ENCODE measurements at places on chromosomes 2 and 18.
A peak's percentile ranks its signal among the peaks of the same experiment; 100 is the strongest.

DNA sequence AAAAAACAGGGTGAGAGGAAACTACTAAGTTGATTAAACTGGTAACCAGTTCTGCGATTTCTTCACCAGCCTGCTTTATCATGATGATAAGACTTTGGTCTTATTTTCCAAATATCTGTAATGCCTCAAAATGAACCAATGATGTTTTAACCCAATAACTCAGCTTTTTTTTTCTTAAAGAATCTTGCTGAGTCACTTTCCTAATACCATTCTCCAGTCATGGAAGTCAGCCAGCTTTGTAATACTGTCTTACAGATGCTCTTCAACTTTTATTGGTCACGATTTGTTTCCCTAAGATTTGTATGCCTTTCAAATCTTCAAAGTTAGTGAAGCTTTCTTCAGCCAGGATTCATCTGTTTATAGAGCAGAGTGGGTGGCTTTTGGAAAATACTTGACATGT lies 47.7 kb upstream of the SMIM21 start:
- DNase-seq, result no peak

GRCh38 chr18:38572554-38573111 lies 1007.0 kb upstream of the CELF4 start:
- no peak for DNase-seq

DNA sequence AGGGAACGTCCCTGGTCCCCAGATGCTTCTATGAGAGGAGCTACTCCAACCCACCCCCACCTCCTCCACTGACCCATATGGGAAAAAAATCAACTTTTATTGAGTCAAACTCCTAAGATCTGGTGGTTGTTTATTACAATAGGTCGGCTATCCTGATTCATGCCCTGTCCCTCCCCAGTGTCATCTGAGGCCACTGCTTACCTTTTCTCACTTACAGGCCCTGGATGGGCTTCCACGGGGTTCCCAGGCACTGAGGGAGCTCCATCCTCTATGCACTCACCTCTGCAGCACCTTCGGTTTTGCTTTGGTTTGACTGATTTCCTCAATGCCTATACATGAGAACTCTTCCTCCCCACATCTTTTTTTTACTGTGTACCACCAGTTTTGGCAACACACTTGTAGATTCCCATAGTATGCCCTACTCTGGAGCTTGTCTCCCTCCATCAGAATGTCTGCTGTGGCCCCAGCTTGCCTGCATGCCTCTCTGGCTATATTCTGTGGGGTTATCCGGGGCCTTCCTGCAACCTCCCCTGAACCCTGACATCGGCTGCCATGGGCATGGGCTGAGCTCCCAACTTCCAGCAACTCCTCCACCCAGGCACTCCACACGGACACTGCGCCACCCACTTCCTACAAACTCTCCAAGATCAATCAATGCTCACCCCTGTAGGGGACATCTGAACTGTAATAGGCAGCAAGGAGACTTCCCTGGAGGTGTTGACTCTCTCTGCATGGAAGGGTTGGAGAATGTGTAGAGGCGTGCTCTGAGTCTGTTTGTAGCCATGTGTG lies 236.1 kb downstream of the VAPA start:
- DNase-seq, result no peak

DNA sequence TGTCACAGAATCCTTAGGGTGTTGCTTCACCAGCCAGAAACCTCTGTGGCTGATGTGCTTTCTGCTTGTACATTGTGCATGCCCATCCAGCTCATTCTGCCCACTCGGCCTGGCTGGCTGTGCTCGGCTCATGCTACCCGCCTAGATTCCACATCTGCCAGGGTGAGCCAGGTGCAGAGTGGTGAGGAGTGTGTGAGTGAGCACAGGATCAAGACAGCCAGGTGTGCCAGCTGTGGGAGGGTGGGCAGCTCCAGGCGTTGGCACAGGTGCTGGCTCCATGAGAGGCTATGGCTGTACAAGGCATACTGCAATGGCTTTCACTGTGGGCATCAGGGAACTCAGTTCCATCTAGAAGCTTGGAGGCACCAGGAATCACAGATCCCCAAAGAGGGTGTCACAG lies 1321.8 kb upstream of the CRIM1 start:
- no peak for DNase-seq

DNA sequence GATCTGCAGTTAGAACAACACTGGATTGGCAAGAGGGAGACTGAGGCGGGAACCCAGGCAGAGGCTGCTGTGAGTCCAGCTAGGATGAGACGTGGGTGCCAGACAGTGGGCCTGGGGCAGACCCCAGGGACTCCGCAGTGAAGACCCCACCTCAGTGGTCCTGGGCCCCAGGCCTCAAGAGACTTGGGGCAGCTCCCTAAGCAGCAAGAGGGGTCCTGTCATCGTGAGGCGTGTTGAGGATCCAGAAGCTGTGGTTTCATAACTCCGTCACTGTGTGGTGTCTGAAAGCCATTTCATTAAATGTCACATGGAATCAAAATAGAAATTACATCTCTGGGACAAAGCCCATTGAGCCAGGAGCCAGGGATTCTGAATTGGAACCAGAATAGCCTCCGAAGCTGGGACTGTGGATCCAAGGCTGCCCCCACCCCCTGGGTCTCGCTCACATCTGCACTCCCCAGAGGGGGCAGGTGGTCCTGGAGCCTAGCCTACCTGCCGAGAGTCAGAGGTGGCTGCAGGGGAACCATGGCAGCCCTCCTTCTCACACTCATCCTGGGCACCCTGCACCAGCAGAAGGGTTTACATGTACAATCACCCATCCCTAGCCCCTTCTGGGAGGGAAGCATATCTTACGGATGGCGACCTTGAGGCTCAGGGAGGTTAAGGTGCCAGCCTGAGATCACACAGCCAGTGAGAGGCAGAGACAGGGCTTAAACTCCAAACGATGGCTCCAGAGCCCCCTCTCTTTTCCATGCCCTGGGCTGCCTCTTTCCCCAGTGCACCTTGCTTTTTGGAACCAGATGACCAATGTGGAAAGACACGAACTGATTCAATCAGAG lies 23.2 kb downstream of the RRM2 start:
- DNase-seq, result no peak

- no peak for DNase-seq
Observed at GRCh38 chr2:28463893-28464292, 32.0 kb upstream of the PLB1 start.

DNA sequence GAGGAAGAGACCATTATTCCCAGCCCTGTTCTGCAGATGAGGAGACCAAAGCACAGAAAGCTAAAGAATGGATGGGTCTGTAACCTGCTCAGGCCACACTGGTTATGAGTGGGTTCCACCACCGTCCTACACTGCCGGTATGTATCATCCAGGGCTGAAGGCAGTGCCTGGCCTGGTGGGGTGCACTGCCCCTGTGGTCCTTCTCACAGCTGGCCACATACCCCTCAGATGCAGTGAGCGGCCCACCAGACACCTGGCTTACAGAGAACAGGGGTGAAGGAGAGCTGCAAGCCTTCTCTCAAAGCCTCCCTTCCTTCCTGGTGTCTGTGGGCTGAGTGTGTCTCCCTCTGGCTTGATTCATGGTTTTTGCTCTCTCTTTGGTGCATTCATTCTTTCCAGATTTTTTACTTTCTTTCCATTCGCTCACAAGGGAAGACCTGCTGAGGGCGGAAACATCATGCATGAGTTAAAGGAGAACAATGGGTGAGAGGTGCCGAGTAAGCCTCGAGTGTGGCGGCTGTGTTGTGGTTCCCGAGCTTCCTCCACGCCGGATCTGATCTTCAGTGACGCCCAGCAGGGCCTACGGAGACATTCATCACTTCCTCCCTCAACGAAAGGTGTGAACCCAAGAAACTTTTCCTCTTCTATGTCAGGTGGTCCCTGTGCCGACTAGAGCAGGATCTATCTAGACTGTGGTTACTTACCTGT lies 62.1 kb upstream of the REL start:
- peak; percentile 46 for DNase-seq

- DNase-seq, result no peak
Observed at GRCh38 chr18:11902522-11903292, 5.4 kb downstream of the MPPE1 start.

GRCh38 chr18:13463526-13464210 lies 245.1 kb downstream of the LDLRAD4 start:
- DNase-seq, result no peak

DNA sequence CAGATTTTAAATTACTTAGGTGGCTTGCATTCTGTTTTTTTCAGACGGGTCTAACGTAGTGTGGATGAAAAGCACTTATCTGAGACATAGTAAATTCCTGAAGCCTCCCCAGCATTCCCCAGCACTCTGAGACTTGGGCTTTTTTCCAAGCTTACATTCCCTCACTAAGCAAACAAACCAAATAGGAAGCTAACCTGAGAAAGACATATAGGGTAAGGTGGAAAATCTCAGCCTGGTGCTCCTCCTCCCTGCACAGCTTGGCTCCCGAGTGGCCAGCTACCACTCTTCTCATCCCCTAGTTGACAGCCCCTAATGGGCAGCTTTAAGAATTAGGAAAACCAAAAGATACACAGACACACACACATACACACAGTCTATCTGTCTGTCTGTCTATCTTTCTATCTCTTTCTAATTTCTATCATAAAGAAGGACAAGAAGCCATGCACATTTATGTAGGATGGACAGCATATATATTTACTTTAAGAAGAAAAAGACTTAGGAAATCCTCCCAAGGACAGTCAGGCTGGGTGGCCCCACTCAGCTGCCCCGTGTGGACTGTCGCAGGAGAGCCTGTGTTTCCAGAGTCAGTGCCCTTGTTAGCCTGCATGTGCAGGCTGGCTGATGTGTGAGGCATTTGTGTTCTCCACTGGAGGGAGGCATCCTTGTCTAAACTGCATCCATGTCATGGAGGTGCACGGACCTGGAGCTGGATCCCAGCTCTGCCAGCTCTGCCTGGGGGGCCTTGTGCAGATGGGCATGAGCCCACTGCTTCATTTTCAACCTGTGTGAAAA lies 8.2 kb downstream of the CNNM3 start:
- DNase-seq, result peak; percentile 11

DNA sequence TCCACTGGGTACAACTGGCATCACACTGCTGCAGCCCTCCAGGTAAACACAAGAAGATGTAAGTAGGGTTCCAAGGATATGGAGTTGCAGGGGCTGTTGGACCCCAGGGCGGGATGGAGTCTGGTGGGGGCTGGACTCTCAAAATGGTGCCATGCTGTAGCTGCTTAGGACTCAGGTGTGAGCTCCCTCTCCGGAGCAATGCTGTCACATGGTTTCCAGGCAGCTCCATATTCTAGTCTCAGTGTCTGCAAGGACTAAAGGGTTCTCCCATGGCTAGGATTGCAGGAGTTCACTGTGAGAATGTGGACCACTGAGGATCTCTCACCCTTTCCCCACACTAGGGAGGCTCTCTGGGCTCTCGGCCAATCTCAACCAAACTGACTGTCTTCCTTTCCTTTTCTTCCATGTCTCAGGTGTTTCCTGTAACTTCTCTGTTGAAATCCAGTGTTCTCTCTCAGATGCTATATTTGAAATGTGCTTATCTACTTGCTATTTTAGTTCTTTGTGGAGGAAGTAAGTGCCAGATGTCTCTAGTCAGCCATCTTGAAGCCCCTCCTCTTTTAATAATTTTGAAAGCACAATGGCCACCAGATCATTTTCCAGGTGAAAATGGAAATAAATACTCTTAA lies 57.6 kb downstream of the CCNT2 start:
- DNase-seq, result no peak

GRCh38 chr2:218970894-218971293 lies 11.4 kb downstream of the CDK5R2 start:
- no peak for DNase-seq

DNA sequence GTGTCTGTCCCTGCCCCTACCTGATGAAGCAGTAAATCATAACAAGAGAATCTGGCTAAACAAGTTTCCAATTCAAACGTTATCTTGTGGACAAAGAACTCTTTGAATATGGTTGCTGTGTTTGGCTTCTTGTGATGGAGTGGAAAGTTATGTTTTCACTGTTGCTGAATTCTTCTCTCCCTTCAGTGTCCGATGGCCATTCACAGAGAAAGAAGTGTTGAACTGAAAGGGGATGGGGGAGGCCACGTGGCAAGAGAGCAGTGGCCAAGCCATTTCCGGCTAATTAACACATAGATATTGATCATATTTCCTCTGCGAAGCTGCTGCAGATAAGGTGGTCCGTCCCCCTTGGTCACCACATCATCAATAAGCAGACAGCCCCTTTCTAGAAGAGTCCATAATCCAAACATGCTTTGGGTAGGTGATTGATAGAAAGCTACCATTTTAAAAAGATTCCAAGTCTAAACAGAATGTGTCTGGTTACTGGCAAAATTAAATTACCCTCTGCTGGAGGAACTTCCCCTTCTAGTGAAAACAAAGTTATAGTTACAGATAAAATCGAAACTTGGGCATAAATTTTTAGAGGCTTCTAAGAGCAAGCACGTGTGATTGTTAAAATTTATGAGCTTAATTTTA lies 36.9 kb upstream of the FZD7 start:
- no peak for DNase-seq

DNA sequence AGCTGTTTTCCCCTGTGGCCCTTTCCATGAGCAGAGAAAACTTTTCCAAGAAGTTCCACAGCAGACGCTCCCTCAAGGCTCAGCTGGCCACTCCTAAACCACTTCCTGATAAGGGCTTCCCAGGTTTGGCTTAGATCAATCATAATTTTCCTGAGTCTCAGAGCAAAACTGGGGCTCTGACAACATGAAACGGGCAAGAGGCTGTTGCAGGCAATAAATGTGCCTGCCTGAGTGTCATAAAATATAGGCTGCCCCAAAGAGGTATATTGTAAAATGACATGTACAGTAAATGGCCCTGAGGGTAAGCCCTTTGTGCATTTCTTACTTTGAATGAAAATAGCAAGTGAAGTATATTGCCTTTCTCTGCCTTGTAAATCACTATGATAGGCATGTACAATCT lies 105.6 kb upstream of the UXS1 start:
- DNase-seq, result no peak

DNA sequence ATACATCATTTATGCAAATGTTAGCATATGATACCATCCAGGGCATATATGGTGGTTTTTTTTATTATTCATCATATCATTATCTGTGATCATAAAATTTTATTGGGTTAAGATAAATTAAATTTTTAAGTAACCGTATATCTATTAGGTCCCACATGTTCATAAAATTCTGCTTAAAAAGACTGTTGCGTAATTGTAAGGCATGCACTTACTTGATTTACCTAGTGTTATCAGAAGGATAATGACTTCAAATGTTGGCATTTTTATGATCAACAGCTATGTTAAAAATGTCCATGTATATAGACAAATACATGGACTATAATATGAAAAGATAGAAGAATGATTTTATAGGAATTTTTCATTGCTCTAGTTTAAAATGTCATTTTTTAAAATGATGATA lies 1625.5 kb upstream of the CELF4 start:
- no peak for DNase-seq

DNA sequence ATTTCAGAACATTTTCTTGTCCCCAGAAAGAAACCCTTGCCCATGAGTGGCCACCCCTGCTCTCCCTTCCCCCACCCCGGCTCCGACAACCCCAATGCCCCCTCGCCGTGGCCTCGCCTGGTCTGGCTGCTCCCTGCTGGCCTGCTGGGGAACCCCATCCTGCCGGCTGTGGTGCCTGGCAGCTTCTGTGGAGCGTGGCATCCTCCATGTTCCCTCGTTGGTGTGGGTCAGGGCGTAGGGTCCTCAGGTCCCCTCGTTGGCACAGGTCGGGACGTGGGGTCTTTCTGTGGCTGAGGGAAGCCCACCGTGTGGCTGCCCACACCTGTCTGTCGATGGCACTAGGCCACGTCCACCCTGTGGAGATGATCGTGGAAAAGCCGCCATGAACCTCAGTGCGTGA lies 61.9 kb downstream of the NFATC1 start:
- DNase-seq, result no peak

Data from mucosa of descending colon (tissue), 3 donors.